Stimulated activated naive CD8-positive, alpha-beta T cell treated with anti-CD3 and anti-CD28 coated beads, Interleukin-15, Interleukin-2, amounts not matched to agents 100 U/mL and 50 U/mL, for 24 hours (primary cell): ENCODE measurements at places on chromosomes 11 and 22.

- no peak for DNase-seq
Measured at GRCh38 chr11:85694385-85694980, 8.5 kb upstream of the CCDC89 start.

- DNase-seq = no peak
Measured at GRCh38 chr11:130721736-130722135, 194.5 kb downstream of the SNX19 start.

DNA sequence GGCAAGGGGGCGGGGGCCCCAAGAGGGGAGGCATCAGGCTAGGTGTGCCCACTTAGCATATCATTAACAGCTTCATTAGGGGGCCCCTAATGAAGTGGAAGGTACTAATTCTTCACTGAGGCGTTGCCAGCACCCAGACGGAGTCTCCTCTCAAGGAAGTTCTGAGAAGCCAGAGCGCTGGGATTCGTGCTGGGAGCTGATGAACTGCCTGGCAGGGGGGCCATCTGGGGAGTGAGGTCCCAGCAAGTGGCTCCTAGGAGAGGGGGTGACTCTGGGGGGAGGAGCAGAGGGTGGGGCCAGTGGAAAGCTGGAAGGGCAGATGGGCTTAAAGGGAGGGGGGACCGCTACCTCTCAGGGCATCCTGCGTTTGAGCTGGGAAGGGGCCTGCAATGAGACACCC is 29.8 kb downstream of the DAGLA start:
- DNase-seq = no peak

DNA sequence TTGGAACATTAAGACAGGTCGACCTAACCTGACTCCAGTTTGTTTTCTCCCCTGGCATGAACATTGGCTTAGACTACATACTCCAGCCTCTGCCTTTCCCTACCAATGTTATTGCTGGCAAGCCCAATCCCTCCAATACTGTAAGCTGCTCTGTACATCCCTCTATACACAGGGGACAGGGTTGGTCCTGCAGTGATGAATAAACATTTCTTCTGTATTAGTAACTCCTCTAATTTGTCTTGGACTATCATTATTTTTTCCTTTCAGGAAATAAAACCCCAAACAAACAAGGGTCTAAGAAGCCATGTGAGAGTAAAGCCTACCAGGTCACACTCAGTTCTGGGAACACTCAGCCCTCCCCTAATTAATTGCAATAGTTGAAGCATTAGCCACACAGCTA is 35.1 kb upstream of the FJX1 start:
- DNase-seq = no peak

DNA sequence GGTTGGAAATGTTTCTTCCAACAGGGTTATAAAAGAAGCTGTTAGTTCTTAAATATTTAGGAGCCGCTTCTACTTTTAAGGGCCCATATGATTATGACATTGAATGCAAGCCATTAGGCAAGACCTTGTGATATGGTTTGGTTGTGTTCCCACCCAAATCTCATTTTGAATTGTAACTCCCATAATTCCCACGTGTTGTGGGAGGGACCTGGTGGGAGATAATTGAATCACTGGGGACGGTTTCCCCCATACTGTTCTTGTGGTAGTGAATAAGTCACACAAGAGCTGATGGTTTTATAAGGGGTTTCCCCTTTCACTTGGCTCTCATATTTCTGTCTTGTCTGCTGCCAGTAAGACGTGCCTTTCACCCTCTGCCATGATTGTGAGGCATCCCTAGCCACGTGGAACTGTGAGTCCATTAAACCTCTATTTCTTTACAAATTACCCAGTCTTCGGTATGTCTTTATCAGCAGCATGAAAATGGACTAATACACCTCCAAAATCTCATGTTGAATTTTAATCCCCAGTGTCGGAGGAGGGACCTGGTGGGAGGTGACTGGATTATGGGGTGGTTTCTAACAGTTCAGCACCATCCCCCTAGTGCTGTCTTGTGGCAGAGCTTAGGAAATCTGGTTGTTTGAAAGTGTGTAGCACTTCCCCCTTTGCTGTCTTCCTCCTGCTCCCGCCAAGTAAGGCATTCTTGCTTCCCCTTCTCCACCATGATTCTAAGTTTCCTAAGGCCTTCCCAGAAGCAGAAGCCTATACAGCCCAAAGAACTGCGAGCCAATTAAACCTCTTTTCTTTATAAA is 4.3 kb downstream of the CD59 start:
- peak; percentile 37 for DNase-seq

DNA sequence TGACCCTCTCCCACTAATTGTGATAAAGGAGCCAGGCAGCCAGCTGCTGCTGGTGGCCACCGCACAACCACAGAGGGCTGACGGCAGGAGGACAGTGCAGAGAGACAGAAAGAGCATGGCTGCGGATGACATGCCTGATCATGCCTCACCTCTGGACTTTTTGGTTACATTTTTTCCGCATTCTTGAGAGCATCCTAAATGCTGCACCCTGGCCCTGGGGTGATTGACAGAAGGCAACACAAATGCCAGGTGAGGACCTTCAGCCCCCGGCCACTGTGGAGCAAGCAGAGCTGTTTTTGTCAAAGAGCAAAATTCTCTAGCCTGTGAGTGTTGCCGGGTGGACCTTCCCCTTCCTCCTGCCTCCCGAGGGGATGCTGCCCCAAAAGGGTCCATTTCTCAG is 78.5 kb downstream of the RPS6KA4 start:
- no peak for DNase-seq

DNA sequence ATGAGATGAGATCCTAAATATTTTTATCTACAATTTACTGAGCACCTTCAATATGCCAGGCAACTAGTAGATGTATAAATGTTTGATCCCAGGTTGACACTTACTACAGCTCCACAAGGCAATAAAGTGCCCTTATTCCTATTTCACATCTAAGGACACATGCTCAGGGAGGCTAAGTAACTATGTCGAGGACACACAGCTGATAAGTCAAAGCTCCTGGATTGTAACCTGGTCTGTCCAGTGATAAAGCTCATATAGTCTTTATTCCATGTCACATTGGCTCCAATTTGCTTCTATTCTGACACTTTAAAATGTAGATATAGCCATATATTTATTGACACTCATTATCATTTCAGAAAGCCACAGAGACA is 93.8 kb upstream of the BMAL1 start:
- no peak for DNase-seq

- DNase-seq = no peak
Measured at GRCh38 chr11:61267437-61267841, 26.5 kb downstream of the PGA5 start.

DNA sequence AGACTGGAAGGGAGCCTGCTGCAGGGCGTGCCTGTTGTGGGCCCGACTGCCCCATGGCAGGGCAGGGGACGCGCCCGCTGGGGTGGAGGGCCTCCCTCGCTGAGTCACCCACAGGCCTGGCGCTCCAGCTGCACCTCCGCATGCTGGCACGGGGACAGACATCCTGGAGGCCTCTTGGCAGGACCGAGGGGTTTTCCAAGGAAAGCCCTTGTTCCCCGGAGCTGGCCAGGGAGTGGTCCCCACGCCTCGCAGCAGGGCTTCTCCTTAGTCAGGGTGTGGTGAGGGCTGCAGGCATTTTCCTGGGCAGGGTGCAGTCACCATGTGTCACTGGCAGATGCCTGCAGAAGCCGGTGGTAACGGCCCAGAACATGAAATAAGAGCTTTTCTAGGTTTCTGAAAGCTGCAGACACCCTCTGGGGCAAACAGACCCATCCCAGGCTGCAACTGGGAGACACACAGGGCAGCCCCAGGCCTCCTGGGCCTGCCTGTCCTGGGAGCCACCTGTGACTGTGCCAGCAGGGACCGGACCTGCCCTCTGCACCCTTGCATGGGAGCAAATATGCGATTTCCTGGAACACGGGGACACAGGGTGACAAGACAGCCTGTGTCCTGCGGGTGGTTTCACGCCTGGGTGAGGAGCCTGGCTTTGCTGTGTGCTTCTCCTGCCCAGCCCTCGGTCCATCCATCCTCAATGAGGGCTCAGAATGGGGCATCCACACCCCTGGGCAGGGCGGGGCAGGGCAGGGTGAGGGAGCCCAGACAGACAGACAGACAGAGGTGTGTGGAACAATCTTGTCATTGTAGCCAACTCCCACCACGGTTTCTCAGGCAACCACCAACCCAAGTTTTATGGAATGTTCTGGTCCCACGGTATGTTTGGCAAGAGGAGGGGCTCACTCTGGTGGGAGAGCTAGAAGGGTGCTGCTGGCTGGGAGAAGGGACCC is 43.2 kb upstream of the FADD start:
- no peak for DNase-seq

DNA sequence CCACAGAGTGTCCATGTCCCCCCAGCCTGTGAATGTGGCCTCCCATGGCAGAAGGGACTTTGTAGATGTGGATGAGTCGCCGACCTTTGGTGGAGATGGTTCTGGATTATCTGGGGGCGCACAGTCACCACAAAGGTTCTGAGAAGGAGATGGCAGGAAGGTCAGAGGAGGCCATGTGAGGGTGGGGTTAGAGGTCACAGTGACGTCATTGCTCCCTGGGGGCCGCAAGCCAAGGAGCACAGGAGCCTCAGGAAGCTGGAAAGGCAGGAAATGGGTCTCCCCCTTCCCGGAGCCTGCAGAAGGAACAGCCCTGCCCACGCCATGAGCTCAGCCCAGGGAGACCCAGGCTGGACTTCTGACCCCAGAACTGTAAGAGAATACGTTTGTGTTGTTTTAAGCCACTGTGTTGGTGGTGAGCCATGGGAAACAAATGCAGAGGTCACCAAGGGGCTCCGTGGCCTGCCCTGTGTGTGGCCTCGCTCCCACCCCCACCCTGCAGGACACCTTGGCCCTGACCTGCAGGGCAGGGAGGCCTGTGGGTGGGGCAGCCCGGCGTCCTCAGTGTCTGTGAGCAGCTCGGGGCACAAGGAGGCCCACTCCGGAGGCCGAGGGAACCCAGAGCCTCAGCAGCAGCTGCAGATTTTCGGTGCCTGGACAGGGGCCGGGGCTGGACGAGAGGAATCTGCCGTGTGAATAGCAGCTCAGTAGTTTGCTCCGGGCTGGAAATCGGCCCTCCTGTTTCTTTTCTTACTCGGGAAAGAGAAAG is 32.1 kb downstream of the GRAMD4 start:
- peak; percentile 58 for DNase-seq

- DNase-seq = no peak
Measured at GRCh38 chr11:86678823-86679222, 6.4 kb upstream of the ME3 start.

GRCh38 chr22:41908411-41909309 is 6.2 kb downstream of the SHISA8 start:
- DNase-seq = no peak

GRCh38 chr11:72436661-72437060 is 2.3 kb upstream of the CLPB start:
- DNase-seq = no peak

DNA sequence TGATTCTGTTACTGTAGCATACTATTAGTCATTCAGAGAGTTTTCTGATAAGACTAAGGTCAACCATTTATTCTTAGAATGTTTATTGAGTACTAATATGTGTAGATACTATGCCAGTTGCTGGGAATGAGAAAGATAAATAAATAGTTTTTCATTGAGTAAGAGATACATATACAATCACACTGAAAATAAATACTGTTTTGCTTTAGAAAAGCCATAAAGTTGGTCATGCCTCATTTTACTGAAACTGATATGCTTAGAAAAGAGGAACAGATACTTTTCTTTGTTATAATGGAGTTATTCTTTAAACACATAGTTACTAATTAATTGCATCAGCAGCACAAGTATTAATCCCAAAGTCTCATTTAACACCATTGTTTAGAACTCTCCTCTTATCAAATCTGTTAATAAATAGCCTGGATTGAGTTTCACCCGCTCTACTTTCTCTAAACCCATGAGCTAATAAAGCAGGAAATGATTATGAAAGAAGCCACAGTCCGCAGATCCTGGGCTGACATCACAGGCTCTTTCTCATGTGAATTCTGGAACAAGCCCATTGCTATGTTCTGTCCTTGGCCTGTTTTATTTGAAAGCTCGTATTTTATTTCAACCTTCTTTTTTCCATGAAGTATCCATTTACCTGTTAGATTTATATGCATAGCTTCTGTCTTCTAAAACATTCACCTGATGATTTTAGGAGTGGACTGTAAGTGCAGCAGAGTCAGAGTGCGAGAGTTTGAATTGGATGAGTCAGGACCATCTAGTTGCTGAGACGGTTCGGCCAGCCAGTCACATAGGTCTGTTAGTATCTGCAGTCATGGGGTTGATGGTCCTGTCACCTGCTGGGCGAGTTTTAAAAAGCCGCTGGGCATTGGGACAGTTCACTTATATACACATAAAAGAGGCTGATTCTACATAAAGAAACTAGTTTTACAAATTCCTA is 35.5 kb downstream of the PIWIL4 start:
- peak; percentile 33 for DNase-seq

DNA sequence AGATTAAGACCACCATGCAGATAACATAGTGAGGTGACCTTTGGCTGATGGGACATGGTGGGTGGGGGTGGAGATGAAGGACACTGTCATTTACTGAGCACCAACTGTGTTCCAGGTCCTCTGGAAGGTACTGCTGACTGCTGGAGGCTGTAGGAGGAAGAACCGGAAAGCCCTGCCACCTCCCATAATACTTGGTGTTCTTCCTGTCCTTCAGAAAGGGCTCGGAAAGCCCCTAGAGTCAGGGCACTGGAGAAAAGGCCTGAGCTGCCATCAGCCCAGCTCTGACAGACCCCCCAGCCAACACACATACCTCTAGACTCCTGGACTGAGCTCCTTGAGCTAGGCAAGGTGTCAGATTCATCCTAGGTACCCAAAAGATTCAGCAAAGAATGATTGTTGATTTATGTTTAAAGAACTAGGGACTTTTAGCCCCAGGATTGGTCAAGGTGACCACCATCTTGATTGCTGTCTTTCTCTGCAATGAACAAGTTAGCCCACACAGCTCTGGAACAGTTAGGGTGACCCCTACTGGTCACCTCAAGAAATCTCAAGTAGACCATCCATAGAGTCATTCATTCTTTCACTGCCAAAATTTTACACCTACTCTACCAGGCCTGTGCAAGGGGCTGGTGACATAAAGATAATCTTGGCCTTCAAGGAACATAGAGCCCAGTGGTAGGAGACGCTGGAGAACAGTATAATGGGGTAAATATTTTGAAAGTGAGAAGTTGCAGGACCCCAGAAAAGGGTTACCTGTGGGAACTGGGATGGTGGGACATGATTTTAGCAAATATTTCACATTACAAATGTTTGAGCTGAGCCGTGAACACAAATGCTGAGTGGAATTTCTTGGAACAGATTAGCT is 39.4 kb downstream of the IRAG1 start:
- peak; percentile 28 for DNase-seq
